ENCODE measurements at places on chromosomes 1 and 21.

- no peak for DNase-seq
Measured at GRCh38 chr1:24892188-24893153, 37.6 kb downstream of the RUNX3 start.

GRCh38 chr1:147208619-147209018 lies 16.5 kb downstream of the FMO5 start:
- DNase-seq = no peak

GRCh38 chr1:166552706-166553105 lies 286.6 kb upstream of the POGK start:
- no peak for DNase-seq

- DNase-seq = no peak
Measured at GRCh38 chr1:201954263-201955008, 867 bp upstream of the TIMM17A start.

GRCh38 chr1:21764615-21765423 lies 18.1 kb downstream of the USP48 start:
- peak; percentile 82 for DNase-seq

GRCh38 chr1:186059311-186059710 lies 315.7 kb downstream of the TPR start:
- peak; percentile 78 for DNase-seq

DNA sequence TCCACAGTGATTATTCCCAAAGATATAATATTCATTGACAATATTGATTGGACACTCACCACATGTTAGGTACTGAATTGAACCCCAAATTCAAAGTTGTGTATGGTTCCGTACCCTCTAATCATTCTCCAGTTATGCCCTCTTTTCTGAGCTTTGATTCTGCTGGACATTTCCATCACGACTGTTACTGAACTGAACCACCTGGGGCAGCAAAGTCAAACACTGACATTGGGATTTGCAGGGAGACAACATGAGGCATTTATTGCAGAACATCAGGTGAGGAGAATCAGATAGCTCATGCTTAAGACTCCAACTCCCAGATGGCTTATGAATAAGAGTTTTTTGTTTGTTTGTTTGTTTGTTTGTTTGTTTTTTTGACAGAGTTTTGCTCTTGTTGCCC lies 420.9 kb downstream of the DISC1 start:
- DNase-seq = peak; percentile 1

GRCh38 chr21:29829564-29830275 lies 110.1 kb downstream of the GRIK1 start:
- peak; percentile 16 for DNase-seq

DNA sequence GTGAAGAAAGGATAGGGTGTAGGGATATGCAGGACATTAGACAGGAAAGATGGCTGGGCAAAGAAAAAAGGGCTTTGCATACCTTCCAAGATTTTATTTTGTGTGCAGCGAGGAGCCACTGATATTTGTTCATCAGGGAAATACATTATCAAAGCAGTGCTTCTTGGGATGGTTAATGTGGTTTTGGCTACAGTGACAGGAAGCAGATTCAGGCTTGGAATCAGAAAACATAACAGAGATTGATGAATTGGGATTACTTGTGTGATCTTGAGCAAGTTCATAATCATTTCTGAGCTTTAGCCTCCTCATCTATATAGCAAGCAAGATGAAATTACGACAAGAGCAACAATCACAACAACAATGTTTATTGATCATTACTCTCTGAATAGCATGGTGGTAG lies 249.2 kb upstream of the SGIP1 start:
- no peak for DNase-seq

DNA sequence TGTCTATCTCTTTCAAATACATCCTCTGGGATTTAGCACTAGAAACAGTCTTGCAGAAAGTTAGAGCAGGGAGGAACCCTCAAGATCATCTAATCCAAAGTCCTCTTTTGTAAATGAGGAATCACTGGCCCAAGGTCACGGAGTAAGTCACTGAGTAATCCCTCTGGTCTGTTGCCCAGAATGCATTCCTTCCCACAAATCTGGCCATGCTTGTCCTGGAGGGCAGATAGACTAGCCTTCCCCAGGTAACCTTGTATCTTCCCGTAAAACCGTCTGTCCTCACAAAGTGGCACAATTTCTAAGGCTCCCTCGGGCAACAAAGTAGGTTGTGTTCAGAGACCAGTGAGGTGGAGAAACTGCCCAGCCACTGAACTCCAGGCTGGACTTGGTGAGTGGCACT lies 46.2 kb downstream of the DDR2 start:
- DNase-seq = peak; percentile 84

GRCh38 chr21:14585122-14585521 lies 39.0 kb upstream of the SAMSN1 start:
- DNase-seq = no peak

- no peak for DNase-seq
Measured at GRCh38 chr1:231867607-231868006, 241.0 kb downstream of the DISC1 start.

DNA sequence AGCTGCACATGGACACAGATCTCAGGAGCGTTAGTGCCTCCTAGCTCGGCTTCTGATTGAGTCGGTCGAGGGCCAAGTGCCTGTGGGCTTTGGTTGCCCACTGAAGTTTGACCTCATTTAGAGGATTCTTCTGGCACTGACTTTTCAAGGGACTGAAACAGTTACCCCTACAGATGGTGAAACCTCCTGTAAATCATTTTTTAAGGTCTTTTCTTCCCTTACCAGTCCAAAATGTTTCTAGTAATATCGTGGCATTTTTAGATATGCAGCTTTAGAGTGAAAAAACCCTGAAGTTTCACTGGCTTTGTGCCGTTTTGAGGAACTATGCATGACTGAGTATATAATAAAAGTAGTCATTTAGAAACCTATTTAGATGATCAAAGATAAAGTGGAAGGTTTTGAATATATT lies 34.7 kb upstream of the L1TD1 start:
- DNase-seq = no peak

GRCh38 chr1:30321996-30322858 lies 401.2 kb downstream of the MATN1 start:
- no peak for DNase-seq

GRCh38 chr1:48127735-48128685 lies 94.5 kb upstream of the SLC5A9 start:
- DNase-seq = no peak

DNA sequence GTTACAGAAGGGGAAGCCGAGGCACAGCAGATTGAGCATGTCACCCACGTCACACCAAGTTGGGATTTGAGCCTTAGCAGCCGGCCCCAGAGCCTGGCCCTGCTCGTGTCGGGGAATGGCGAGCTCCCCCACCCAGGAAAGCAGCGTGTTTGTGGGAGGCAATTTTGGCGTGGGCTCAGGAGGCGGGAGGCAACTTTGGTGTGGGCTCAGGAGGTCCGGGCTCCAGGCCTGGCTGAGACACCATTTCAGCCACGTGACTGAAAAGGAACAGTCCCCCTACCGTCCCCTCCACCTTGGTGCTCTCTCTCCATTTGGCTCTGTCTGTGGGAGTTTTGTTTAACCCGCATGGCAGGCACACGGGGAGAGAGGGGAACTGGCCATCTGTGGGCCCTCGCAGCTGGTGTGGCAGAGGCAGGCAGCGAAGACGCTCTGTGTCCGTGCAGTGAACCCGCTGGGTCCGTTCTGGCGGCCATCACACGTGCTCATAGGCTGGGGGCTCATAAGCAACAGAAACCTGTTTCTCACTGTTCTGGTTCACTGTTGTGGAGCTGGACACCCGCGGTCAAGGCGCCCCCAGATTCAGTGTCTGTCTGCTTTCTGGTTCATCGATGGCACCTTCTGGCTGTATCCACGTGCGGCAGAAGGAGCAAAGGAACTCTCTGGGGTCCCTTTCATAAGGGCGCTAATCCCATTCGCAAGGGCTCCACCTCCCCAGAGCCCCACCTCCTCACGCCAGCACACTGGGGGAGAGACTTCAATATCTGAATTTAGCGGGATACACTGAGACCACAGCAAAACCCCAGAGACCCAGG lies 110.2 kb downstream of the CRYAA start:
- DNase-seq = no peak

DNA sequence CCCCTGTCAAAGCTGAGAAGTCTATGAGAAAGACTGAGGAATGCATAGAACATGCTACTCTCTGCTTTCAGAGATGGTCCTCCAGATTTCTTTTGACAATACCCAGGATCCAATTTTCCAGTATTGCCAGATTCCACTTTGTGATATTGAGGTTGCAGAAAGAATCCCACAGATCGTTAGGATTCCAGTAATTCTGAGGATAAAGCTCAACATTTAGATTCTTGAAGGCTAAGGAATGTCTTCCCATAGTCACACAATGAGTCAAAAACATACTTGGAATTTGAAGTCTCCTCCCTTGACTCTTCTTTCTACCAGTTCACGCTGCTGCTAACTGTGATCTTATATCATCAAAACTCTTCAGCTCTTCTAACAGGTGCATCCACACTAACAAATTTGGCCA lies 57.1 kb downstream of the TNFSF18 start:
- DNase-seq = peak; percentile 69

GRCh38 chr1:114620419-114620818 lies 39.0 kb upstream of the BCAS2 start:
- DNase-seq = no peak

- DNase-seq = no peak
Measured at GRCh38 chr1:164602101-164602422, 43.1 kb downstream of the PBX1 start.

DNA sequence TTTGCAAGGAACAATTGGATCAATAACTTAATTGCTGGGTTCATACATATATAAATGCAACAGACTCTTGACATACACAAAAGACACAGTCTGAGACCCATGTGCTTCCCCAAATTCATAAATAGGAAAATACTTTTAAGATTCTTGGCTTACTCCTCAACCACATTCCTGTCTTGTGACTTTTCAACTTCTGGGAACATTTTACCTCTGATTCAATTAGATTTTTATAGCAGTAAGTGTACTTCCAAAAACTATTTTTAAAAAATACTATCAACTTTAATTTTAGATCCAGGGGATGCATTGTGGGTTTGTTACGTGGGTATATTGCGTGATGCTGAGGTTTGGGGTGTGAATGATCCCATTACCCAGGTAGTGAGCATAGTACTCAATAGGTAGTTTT lies 406.7 kb downstream of the RPS6KC1 start:
- no peak for DNase-seq

GRCh38 chr1:228401782-228402640 lies 4.6 kb downstream of the TRIM11 start:
- no peak for DNase-seq

DNA sequence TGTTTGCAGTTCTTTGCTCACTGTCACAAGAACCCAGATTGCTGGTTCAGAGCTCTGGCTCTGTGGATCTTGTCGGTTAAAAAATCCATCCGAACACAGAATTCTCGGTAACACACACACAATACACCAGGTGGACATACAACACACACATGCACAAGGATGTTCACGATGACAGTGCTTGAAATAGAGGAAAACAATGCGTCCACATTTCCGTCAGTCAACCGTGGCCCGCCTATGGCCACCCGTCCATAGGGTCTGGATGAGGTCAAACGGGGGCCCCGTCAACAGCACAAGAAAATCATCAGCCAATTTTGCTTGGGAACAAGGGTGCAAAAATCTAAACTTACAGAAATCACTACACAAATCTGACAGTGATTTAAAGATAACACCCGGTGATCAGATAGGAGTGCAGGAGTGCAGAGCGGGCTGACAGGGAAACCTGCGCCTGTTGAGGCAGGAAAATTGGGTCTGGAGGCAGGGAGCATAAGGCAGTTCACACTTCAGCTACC lies 50.4 kb upstream of the SLC19A1 start:
- no peak for DNase-seq

DNA sequence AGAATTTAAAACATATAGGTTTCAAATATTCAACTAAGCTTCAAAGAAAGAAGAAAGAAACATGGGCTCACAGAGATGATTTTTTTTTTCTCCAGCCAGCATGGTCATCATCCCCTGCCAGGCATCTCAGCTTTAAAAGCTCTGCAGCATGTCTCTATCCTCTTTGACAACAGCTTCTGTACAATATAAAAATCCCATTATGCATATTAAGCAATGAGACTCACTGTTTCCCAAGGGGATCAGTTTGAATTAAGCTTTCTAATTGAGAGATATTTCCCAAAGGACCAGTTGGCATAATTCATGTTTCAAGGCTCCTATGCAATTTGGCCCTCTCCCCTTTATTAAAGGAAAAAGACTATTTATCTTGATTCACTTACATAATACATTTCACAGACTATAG lies 220.3 kb downstream of the GRIK1 start:
- no peak for DNase-seq

DNA sequence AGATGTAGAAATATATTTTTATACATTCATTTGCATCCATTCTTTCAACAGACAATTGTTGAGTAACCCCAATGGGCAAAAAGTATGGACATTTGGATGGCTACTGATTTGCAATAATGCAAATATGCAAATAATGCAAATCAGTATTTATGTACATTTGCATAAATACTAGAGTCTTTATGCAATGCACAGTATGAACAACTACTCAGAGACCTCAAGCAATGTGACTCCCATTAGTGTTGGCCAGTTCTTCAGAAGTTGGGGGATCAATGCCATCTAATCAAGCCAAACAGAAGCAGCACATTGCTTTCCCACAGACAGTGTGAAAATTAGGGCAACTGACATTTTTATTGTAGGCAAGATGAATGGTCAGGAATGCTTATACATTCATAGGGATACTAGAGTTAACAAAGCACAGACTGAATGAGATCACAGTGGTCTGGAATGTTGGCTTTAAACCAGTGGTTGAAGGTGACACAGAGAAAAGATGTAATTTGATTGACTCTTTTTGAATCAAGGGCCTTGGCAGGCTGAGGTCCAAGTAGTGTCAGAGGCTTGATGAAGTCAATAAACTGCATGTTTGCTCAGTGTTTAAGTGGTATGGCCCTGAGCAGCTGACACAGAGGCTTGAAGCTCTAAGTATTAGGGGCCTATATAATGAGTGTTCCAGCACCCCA lies 256.6 kb downstream of the CTH start:
- no peak for DNase-seq

DNA sequence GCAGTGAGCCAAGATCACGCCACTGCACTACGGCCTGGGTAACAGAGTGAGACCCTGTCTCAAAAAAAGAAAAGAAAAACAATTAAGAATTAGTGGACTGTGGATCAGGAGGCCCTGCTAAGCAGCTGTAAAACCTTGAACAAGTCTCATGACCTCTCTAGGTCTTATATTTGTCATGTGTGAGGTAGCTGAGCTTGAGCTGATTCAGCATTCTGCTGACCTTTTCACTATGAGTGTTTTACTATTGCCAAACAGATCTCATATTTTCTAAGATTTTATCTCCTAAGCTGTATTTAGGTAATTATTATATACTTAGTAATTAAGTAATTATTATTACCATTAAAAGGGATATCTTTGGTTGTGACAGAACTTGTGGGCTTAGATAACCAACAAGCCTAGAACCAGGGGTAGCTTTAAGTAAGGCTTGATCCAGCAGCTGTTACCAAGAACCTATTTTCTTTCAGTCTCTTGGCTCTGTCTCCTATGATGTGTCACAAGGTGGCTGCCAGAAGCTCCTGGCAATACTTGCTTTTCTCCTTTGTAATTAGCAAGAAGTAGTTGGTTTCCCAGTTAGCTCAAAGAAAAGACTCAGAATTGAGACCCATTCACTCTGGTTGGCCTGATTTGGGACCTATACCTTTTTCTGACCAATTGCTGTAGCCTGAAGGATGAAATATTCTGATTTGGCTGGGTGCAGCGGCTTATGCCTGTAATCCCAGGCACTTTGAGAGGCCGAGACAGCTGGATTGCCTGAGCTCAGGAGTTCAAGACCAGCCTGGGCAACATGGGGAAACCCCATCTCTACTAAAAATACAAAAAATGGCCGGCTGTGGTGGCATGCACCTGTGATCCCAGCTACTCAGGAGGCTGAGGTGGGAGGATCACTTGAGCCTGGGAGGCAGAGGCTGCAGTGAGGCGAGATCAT lies 8.5 kb upstream of the ZC3H12A start:
- DNase-seq = peak; percentile 61

- DNase-seq = no peak
Measured at GRCh38 chr1:110674337-110675059, at the start of gene KCNA3. Gene KCNA3 (minus strand): TSS chr1:110674940. CDS start chr1:110674809, 131 bp downstream.

- DNase-seq = no peak
Measured at GRCh38 chr1:106458866-106459265, 597.6 kb upstream of the PRMT6 start.

Data from iris pigment epithelial cell (primary cell).